ENCODE measurements at places on chromosomes 5 and 9.

DNA sequence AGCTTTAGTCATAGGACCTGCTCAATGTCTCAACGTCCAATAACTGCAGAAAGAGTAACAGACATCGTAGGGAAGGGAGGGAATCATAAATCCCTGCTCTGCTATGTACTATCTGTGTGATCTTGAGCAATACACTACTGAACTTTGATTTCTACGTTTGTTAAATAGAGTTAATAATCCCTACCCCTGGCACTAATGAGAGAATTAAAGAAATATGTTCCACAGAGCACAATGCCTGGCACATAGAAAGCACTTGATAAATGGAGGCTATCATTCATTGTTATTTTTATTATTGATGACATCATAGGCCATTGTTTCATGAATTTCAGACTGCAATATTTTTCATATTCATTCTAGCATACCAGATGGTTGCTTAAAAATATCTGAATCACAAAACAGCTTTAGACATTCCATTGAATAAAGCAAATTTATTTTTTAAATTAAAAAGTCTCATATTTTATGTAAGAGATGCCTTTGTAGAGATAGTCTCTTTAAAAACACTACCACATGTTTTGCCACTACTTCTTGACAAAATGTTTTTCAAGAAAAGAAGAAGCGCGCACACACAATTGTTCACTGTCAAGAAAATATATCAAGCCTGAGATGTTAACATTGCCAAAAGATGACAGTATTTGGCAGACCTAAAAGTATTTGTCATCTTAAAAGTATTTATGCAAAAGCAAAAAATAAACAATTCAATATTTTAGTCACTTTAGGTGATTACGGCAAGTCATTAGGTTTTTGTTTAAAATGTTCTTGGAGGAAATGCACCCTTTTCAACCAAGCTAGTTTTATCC, 108.5 kb downstream of the EBF1 start:
- H3K27me3 ChIP-seq, result no peaks in the 10 kb centered on the region
- no peak overlapping the region for H3K27ac ChIP-seq
- no peaks in the 10 kb centered on the region for H3K36me3 ChIP-seq
- no peak for DNase-seq

DNA sequence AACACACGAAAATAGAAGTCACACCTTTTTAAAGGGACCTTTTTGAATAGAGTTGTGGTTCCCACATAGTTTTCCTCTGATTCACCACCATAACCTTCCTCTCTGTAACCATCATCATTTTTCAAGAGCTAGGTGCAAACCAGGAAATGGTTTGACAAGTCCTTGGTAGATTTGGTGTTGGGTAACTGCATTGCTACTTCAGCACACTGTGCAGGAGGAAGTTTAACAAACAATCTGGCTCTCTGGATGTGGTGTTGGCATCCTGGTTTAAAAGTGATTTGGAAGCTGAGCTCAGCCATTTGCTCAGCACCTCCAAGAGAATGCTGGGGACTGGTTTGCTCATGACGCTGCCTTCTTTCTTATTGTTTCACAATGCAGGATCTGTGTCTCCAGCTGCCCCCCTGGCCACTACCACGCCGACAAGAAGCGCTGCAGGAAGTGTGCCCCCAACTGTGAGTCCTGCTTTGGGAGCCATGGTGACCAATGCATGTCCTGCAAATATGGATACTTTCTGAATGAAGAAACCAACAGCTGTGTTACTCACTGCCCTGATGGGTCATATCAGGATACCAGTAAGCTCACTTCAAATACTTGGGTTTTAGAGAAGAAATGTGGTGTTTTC, 213.1 kb downstream of the RFK start:
- no peak overlapping the region for H3K4me3 ChIP-seq
- peaks cover 17% of the 10 kb centered on the region for H3K4me1 ChIP-seq
- no peaks in the 10 kb centered on the region for H3K36me3 ChIP-seq
- peak; percentile 58 for DNase-seq
- no peaks in the 10 kb centered on the region for H3K27me3 ChIP-seq

DNA sequence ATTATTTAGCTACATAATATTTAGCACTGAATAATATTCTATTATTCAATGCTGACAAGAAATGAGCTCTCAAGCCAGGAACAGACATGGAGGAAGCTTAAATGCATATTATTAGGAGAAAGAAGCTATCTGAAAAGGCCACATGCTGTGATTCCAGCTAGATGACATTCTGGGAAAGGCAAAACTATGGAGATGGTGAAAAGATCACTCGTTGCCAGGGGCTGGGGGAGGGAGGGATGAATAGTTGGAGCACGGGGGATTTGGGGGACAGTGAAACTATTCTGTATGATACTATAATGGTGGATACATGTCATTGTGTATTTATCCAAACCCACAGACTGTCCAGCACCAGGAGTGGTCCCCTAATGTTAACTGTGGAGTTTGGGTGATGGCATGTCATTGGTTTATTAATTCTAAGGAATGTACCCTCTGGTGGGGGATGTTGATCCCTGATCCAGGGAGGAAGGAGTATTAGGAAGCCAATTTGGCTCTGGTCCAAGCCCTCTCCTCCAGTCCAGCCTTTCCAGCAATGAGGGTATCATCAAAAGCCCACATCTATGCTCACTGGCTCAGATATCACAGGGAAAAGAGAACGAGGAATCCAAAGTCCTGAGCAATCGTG, 162.5 kb downstream of the COL23A1 start:
- no peak for DNase-seq
- no peaks in the 10 kb centered on the region for H3K27me3 ChIP-seq
- no peaks in the 10 kb centered on the region for H3K36me3 ChIP-seq

DNA sequence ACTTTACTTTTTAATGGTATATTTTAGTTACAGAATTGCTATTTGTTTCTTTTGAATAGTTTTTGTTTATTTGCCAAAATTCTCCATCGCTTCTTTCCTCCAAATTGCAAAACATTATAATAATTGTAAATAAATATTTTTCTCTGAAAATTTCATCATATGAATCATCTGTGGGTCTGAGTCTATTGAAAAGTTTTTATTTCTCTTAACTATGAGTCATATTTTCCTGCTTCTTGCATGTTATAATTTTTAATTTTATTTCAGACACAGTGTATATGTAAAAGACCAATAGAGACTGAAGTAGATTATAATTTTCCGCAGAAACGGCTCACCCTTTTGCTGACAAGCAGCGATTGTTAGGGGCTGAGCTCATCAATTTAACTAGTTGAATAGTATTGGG, 279.1 kb upstream of the IL12B start:
- no peaks in the 10 kb centered on the region for H3K4me1 ChIP-seq
- no peaks in the 10 kb centered on the region for H3K36me3 ChIP-seq
- H3K4me3 ChIP-seq, result no peak overlapping the region
- no peak overlapping the region for H3K27ac ChIP-seq
- no peak for DNase-seq

DNA sequence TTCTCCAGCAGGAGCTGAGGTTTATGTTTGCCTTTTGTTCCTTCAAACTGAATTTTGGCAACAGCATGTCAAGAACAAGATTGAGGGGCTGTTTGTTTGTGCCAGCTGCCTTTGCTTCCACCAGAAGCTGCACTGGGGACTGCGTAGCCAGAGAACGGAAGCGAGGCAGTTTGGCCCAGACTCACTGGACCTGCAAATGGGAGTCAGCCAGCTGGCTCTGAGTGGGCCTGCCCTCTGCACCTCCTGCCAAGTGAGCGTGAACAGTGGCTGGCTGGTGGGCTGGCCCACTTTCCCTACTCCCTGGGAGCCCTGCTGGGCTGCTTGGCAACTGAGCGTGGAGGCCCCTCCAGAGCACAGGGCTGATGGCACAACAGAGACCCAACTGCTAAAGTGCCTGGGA, 111.6 kb downstream of the GALNT10 start:
- peaks cover 3% of the 10 kb centered on the region for H3K4me1 ChIP-seq
- H3K27me3 ChIP-seq, result no peaks in the 10 kb centered on the region
- H3K4me3 ChIP-seq, result no peak overlapping the region
- peak; percentile 59 for DNase-seq

DNA sequence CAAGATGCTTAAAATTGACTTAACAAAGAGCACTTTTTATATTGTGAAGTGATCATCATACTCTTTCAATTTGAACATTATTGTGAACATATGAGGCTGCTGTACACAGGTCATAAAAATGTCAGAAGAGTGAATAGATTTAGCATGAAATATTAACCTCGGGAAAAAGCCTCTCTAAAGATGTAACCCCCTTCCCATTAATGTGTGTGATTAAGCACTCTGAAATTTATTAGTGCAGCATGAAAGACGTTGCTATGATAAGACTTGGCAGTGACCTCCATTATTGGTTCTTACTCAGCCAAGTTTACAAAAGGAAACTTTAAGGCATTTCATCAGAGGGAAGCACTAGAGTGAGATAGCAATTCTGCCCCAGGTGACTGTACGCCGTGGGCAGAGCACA, 326.5 kb downstream of the NTRK2 start:
- no peaks in the 10 kb centered on the region for H3K36me3 ChIP-seq
- no peaks in the 10 kb centered on the region for H3K4me1 ChIP-seq
- no peak overlapping the region for H3K27ac ChIP-seq
- no peak overlapping the region for H3K4me3 ChIP-seq
- H3K27me3 ChIP-seq, result peaks cover 6% of the 10 kb centered on the region

DNA sequence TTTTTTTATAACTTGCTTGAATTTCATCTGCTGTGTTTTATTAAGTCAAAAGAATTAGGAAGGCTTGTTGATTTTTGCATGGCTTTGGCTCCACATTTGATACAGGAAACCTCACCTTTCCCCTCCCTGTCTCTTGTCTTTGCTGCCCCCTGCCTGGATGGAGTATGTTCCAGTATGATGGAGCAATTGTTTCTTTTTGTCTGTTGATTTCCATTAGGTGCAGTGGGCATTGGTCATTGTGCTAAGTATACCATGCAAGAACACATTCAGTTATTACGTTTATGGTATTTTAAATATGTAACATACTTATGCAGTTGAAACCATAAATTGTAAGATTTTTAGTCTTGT, 19.6 kb downstream of the TJP2 start:
- no peak overlapping the region for H3K4me3 ChIP-seq
- no peaks in the 10 kb centered on the region for H3K36me3 ChIP-seq
- no peak for DNase-seq
- H3K4me1 ChIP-seq, result peaks cover 2% of the 10 kb centered on the region

DNA sequence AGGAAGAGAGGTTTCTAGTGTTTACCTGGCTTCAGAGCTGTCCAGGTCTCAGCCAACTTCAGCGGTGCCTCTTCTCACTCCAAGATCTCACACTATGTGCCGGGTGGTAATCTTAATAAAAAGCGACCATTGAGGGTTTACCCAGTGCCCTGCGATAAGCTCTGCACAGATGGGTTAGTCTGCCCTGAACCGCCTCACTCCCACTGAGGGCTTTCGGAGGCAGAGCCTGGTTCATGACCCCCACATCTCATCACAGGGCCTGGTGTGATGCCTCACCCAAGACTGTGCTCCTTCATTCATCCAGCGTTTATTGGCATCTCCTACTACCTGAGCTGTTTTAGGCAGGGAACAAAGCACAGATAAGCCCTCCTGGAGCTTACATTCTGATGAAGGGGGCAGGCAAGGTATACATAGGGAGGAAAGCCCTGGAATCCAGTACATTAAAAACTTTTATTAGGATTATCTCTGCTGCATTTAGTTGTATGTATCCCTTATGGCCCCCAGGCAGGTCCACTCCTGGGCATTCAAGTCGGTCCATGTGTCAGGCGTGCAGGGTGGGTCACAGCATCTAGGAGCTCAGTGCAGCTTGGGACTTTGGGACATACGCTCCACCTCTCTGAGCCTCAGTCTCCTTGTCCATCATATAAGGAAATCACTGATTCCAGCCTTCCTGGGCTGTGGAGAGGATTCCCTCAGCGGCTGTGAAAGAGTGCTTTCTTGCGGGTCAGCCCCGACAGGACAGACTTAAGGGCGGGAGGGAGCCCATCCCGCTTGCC, 613 bp upstream of the COL15A1 start:
- no peak overlapping the region for H3K27ac ChIP-seq
- peaks cover 78% of the 10 kb centered on the region for H3K27me3 ChIP-seq
- H3K36me3 ChIP-seq, result no peaks in the 10 kb centered on the region
- peaks cover 3% of the 10 kb centered on the region for H3K4me1 ChIP-seq

DNA sequence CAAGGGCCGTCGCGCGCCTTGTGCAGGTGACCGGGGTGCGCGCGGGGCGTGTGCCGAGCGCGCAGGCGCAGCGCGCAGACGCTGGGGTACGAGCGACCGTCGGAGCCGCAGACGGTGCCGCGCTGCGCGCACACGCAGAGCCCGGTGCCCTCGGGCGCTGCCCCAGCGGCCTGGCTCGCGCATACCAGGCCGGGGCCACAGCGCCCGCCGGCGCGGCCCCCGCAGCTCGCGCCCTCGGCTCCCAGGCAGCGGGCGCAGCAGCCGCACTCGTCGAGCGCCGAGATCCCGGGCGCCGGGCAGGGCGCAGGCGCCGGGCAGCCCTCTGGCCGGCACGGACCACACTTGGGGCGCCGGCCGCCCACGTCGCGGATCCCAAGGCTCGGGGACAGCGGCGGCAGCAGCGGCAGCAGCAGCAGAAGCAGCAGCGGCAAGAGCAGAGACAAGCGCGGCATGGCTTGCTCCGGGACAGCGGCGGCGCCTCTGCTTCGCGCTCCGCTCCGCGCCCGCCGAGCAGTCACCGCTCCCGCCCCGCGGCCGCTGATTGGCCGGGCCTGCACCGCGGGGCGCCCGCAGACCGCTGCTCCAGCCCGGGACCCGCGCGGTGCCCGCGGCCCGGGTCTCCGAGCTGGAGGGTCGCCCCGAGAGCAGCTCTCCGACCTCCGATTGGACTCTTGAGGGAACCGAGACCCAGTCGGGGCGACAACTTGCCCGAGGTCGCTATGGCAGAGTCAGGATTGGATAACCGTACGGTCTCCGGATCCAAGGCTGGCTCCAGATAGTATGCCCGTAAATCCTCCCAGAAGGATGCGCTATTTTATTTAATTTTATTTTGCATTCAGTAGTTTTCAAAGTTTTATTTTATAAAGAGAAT, at the start of gene IGFBPL1:
Gene IGFBPL1 (minus strand): TSS at position 482 of the 871 bp plus-strand sequence. CDS start 30 bp downstream, at position 452.
- H3K4me3 ChIP-seq, result peak within 1 kb of the TSS; percentile 78
- peaks cover 15% of the 10 kb centered on the region for H3K4me1 ChIP-seq
- peak; percentile 83 for DNase-seq
- H3K27ac ChIP-seq, result no peak within 1 kb of the TSS
- H3K27me3 ChIP-seq, result peaks cover 23% of the 10 kb centered on the region

DNA sequence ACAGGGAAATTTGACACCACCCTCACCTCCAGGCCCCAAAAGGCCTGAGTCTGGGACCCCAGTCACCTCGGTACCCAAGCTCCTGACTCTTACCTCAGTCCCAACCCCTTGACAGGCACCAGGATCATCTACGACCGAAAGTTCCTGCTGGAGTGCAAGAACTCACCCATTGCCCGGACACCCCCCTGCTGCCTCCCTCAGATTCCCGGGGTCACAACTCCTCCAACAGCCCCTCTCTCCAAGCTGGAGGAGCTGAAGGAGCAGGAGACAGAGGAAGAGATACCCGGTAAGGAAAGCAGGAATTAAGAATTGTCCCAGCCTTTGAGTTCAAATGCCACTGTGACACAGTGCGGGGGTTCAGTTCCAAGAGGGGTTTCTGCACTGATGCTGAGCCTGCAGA, 1.3 kb downstream of the EIF4EBP3 start:
- H3K4me1 ChIP-seq, result peaks cover 18% of the 10 kb centered on the region
- DNase-seq, result no peak
- H3K27ac ChIP-seq, result no peak overlapping the region
- peaks cover 72% of the 10 kb centered on the region for H3K36me3 ChIP-seq
- H3K27me3 ChIP-seq, result no peaks in the 10 kb centered on the region

- no peaks in the 10 kb centered on the region for H3K36me3 ChIP-seq
- no peaks in the 10 kb centered on the region for H3K27me3 ChIP-seq
- DNase-seq, result no peak
- H3K4me3 ChIP-seq, result no peak overlapping the region
- H3K27ac ChIP-seq, result no peak overlapping the region
Observed at GRCh38 chr5:40619421-40619820, 60.3 kb upstream of the PTGER4 start.
